Activated effector memory CD4-positive, alpha-beta T cell treated with Interleukin-2 at 50 U/mL for 16 hours (primary cell): ENCODE measurements at places on chromosomes 5 and 9.

DNA sequence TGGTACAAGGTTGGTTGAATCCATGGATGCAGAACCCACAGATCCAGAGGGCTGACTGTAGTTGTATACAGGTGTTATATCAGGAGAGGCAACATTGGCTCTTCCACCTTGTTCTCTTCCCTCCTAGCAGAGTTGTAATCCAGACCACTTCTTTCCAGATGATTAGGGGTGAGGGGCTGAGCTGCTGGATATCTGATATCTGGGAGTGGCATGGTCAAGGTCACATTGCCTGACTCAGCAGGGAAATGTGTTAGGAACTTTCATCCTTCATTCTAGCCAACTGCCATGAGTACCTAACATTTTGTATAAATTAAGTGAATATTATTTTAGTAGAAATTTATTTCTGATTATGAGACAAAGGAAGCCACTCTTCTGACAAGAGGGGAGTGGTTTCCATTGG, 7.3 kb downstream of the DAPK1 start:
- DNase-seq = no peak

- no peak for DNase-seq
Measured at GRCh38 chr9:131461166-131461565, 41.6 kb upstream of the POMT1 start.

- no peak for DNase-seq
Measured at GRCh38 chr5:38434966-38435705, 121.3 kb downstream of the LIFR start.

- DNase-seq = no peak
Measured at GRCh38 chr5:68077349-68077894, 138.1 kb upstream of the PIK3R1 start.

DNA sequence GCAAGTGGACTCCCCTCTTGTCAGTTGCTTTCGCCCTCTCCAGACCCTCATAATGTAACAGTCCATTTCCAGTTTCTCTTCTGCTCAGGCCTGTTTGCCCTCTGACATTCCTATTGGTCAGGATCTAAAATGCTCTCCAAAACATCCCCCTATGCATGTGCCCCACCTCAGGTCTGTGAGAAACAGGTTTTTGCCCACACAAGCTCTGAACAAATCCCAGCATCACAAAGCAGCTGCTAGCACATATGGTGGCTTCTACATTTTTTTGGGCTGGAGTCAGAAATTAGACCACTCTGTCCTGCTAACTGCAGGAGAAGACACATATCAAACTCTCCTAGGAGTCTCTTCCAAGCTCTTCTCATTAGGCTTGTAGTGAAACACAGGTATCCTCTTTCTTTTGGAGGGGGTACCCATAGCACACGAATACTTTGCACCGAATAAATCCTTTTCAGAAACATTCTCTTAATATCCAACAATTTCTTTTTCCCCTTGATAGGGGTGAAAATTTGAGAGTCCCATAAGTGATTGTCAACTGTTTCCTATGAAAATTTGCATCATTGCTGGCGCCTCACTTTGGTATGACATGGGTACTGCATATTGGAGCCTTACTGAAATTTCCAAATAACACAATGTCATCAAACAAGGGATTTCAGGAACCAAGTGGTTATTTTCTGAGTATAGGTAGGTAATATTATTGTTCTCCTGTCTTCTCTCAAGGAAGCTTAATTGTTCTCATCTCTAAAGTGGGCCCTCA, 19.3 kb upstream of the HSPA9 start:
- no peak for DNase-seq

GRCh38 chr9:88874391-88874790, 116.9 kb upstream of the S1PR3 start:
- DNase-seq = no peak

- no peak for DNase-seq
Measured at GRCh38 chr5:149037817-149038216, 25.0 kb downstream of the SH3TC2 start.

DNA sequence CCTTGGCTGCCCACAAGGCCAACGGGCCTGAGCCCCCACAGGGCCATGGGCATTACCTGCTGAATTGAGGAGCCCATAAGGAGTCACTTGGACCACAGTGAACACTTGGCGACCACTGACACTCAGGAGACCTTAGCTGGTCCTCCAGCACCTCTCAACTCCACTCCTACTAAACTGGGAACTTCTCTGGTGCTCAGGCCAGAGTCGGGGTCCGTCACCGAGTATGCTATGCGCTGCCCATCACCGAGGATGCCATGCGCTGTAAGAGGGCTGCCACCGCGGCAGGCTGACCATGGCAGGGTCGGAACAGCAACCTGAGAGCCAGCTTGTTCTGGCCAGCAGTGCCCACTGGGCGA, 600 bp upstream of the SQSTM1 start:
- DNase-seq = no peak

GRCh38 chr9:136268318-136268717, 22.7 kb upstream of the QSOX2 start:
- no peak for DNase-seq

DNA sequence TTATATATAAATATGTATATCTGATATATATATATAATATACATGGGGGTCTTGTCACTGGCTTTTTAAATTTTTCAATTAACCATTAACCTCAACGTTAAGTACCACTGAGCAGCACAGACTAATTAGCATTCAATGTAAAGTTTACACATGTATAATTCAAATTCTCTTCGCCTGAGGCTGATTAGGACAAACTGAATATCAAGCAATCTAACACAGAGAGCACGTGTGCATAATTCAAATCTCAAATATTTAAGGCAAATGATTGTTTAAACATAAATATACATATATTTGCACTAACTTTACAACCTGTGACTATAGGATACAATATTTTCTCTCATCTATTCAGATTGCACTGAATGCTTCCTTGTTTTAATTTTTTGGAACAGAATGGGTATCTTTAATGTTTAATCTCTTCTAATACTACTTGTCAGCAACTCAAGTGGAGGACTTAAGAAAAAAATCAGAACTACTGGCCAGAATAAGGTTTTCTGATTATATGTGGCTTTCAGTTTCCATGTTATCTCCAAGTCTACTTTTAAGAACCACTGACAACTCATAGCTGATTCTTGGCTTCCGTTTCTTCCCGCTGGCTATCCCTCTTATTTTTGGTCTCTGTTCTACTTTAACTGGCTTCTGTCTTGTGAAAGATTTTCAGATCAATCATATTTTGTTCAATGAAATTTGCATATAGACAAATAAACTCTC, 204.8 kb downstream of the MLLT3 start:
- no peak for DNase-seq

DNA sequence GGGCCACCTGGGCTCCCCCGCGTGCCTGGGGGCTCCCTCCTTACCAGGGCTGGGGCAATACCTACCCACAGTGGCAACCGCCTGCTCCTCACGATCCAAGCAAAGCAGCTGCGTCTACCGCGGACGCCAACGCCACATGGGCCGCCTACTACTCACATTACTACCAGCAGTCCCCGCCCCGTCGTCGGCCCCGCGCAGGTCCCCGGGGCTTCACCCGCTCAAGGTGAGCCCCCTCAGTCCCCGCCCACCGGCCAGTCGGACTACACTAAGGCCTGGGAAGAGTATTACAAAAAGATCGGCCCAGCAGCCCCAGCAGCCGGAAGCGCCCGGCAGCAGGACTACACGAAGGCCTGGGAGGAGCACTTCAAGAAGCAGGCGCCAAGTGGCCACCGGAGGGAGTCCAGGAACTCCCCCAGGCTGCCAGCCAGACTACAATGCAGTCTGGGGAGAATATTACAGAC, 106.0 kb upstream of the MTAP start:
- DNase-seq = no peak

GRCh38 chr5:25562656-25563055, 917.9 kb upstream of the CDH10 start:
- DNase-seq = no peak

DNA sequence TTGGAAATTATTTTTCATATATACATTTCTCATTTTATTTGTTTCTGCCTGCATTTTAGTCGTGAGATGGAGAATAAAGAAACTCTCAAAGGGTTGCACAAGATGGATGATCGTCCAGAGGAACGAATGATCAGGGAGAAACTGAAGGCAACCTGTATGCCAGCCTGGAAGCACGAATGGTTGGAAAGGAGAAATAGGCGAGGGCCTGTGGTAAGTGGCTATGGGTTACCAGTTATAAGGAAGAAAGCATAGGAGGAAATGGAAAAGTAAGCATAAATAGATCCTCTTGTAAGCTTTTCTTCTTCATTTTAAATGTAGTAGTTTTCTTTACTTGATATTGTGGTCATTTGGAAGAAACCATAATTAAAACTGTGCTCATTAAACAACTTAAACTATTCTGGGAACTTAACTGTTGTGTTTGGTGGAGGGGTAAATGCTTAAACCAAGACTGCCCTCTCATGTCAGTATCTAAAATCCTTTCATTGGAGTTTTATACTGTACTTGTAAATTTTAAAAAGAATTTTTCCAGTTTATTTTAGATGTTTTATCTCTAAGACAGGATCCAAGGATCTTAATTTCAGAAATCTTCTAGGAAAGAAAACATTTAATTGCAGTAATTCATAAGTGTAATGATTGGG, 41.3 kb downstream of the MAP3K1 start:
- DNase-seq = no peak

DNA sequence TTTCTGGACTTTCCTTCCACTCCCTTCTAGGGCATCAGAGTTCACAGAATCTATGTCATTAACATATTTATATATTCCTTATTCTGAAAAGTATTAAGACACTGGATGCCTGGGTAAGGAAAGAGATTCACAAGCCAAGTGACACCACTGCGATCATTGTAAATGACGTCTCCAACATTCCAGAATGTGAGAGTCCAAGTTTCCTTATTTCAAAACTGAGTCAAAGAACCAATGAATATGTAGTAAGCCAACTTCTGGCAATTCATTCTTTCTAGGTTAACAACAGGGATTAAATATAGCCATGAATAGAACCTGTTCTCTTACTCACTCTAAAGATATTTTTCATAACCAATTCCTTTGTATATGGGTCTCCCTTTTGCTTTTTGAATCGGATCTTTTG, 18.1 kb downstream of the RAI14 start:
- no peak for DNase-seq

DNA sequence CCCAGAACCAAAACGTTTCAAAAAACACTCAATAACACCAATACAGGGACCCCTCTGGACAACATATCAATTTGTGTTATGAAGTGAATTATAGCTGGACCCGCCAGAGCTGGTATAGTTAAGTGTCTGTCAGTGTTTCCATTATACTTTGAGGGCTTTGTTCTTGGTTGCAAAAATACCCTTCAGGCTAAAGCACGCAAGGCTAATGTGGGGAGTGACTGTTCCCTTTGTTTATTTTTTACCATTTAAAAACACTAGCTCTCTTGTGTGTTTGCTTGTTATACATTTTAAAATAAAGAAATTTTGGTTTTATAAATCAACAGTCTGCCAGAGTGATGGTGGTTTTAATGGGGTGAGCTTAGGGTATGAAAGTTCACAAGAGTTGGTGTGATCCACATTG, 859.5 kb downstream of the PTPRD start:
- DNase-seq = no peak

DNA sequence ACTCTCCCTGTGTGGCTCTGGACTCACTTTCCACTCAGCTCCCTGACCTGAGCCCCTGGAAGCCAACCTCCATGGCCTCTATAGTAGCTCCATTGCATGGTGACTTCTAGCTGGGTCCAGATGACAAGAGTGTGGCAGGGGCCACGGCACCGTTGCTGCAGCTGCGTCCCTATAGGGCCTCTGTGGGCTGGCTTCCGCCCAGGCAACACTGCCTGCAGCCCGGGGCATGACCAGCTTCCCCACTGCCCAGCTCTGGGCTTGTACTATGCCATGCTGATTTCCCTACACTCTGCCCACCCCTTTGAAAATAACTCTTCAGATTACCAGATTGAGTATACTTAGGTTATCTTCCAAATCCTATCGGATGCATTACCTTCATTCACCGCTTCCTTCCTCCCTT, 73.8 kb upstream of the NEURL1B start:
- no peak for DNase-seq

GRCh38 chr9:34687276-34688030, 3.6 kb downstream of the CCL19 start:
- DNase-seq = no peak

DNA sequence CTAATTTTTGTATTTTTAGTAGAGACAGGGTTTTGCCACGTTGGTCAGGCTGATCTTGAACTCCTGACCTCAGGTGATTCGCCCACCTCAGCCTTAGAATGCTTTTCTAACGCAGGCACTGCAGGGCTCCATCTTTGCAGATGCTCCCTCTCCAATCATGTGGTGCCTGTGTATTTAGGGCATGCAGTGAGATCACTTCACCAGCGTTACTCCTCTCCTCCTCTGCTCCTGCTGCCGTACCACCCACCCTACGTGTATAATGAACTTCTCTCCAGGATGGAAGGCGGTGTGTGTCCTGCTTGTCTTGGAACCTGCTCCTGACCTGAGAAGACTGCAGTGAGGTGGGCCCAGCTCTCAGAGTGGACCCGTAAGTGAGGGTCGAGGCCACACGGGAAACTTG, 13.6 kb upstream of the CFAP157 start:
- DNase-seq = no peak

- DNase-seq = no peak
Measured at GRCh38 chr5:143145243-143146160, 258.0 kb downstream of the NR3C1 start.

DNA sequence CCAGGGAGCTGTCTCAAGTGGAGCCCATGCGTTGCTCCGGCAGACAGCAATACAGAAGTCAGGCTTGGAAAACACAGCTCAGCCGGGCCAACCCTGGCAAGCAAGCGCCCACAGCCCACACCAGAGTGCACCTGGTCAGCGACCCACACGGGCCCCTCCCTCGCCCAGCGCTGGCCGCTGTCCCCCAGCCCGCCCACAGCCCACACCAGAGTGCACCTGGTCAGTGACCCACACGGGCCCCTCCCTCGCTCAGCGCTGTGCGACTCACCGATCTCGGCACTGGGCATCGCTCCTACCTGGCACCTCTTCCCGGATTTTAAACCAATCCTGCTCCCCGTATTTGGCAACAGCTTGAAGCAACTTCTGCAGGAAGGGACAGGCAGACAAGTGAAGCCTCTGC, 12.8 kb downstream of the SNAPC4 start:
- no peak for DNase-seq

GRCh38 chr5:150557509-150557872, 49.6 kb downstream of the NDST1 start:
- DNase-seq = no peak

GRCh38 chr9:76610011-76610352, 151.0 kb downstream of the GCNT1 start:
- DNase-seq = no peak

DNA sequence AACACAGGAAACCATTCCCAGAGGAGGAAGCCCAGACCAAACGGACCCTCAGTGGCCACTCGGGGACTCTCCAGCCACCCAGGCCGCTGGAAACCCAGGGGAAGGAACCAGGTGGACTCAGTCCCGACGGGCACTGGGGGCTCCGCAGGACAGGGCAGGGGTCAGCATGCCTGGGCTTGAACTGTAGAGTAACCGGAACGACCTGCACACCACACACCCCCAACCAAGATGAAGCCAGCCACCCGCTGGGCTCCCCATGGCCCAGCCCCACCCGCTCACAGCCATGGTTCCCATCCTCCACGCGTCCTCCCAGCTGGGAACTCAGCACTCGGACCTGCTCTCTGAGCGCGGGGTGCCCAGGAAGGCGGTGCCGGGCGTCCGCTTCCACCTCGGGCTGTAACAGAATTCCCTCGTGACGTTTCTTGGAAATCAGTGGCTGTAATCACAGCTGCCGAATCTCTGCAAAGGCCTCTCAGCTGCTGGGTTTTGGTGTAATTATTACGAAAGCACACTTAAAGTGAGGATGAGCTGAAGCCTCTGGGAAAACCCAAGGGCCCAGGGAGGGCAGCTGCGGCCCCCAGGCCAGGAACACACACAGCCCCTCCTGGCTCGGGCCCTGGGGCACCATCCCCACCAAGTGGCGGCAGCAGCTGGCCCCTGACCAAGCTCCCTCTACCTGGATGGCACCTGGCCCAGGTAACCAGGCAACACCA, 13.8 kb downstream of the NACC2 start:
- DNase-seq = no peak
